HS-27A (cell line): ENCODE measurements at places on chromosomes 5 and 9.

DNA sequence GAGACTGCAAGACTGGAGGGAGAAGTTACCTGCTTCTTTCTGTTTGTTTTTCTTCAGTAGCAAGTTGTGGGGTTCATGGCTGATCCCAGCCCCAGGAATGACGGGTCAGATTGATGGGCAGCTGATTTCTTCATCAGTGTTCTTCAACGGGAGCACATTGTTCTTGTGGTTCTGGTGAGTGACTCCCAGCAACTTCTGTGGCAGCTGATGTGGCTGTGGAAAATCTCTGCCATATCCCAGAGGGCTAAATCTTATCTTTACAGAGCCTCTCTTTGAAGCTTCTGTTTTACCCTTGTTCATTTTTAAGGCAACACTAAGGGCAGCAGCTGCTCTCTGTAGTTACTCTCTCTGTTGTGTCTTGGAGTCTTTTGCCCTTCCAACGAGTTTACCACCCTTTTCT, 710.3 kb downstream of the PRELID2 start:
- no peak for DNase-seq

GRCh38 chr5:2220741-2221140, 338.0 kb upstream of the IRX4 start:
- DNase-seq = no peak

DNA sequence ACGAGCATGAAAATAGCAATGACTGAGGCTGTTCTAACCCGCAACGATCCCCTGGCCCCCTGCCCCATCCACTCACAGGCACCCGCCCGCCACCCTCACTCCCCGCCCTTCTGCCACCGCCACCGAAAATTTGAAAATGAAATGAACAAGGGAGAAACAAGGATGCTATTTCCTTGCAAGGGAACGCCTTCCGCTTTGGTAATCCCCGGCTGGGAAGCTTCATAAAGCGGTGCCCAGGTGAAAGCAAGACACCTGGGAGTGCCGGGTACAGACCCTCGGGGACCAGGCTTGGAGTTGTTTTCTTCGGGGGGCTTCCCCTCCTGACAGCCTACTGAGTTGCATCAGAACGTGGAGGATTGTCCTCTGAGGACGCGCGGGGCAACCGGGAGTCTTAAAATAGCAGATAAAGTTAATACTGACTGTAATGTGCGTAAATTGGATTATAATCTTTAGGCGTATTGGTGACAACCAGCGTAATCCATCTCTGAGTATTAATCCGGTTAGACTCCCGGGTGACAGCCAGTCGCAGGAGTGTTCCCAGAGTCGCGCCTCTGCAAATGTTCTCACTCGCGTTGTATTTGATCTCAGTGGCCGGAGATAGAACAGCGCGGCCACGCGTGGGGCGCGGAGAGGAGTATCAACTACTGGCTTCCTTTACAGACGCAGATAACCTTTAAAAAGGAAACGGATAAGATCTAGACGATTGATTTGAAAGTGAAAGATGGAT, 885 bp upstream of the MLLT3 start:
- DNase-seq = no peak

GRCh38 chr9:72012646-72013045, 47.8 kb downstream of the C9orf57 start:
- no peak for DNase-seq

GRCh38 chr9:123028136-123028535, 5.3 kb upstream of the GPR21 start:
- DNase-seq = no peak

- no peak for DNase-seq
These were observed 17.3 kb downstream of the EEIG1 start for GRCh38 chr9:127963359-127964064.

GRCh38 chr9:114742947-114743346, 61.0 kb upstream of the TEX48 start:
- no peak for DNase-seq

- no peak for DNase-seq
These were observed 192.1 kb upstream of the RGMB start for GRCh38 chr5:98581112-98581997.

- no peak for DNase-seq
These were observed 257.8 kb downstream of the KIAA0825 start for GRCh38 chr5:94360382-94361130.

- DNase-seq = no peak
These were observed 83.2 kb upstream of the NREP start for GRCh38 chr5:111840036-111840674.

- no peak for DNase-seq
These were observed 41.9 kb upstream of the NEURL1B start for GRCh38 chr5:172599204-172599567.

- no peak for DNase-seq
These were observed 468.2 kb upstream of the KIF2A start for GRCh38 chr5:61837788-61838187.

GRCh38 chr5:170353961-170354360, 35.2 kb downstream of the KCNMB1 start:
- DNase-seq = no peak

DNA sequence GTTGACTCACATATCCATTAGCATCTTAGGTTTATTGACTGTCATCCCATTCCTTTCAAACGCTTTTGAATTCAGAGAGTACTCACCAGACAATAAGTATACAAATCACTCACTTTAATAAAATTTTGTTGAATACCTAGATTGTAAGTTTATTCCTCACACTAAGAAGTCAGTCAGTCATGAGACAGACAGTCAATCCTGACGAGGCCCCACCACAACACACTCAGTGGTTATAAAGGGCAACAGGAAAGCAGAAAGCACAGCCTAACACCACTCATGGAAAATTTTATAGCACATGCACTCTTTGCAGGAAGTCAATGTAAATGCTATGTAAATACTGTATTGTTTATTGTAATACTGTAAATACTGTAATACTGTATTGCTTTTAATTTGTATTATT, 176.3 kb upstream of the PTGER4 start:
- no peak for DNase-seq

GRCh38 chr9:7756088-7756487, 43.5 kb downstream of the DMAC1 start:
- no peak for DNase-seq

DNA sequence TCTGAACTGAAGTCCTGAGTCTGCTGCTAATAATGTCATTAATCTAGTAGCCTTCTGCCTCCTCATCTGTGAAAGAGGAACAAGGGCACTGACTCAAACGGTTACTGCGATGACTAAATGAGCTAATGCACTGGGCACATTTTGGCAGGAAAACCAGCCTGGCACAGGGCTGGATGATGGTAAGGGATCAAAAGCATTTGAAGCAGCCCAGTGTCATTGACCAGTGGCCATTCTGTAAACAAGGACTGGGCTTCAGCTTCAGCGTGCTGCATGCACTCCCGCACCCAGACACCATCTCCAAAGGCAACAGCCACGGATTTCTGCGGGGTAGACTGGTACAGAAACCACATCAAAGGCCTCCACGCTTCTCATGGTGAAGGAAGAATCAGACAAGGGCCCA, 8.0 kb downstream of the GCNT4 start:
- DNase-seq = no peak

- DNase-seq = no peak
These were observed 239.0 kb downstream of the FGF10 start for GRCh38 chr5:44150075-44150723.

- DNase-seq = no peak
These were observed 20.8 kb upstream of the KIF2A start for GRCh38 chr5:62284946-62285891.

- no peak for DNase-seq
These were observed 12.2 kb downstream of the OXCT1 start for GRCh38 chr5:41857989-41858388.

DNA sequence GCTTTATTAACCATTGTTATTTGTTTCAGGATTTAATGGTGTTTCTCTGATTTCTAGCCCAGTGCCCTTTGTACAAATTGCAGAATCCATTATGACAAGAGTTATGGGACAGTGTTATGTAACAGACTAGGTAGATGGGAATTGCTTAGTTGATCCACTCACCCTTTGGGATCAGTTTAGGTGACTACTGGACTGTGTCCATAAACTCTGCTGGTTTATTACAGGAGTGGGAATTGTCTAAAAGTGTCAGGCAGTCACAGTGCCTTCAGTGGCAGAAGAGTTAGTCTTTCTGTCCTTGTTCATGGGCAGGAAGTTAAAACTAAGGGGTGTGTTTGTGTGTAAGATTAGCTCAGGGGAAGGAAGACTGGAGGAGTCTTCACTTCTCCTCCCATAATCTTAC, 29.3 kb downstream of the RCL1 start:
- DNase-seq = no peak

DNA sequence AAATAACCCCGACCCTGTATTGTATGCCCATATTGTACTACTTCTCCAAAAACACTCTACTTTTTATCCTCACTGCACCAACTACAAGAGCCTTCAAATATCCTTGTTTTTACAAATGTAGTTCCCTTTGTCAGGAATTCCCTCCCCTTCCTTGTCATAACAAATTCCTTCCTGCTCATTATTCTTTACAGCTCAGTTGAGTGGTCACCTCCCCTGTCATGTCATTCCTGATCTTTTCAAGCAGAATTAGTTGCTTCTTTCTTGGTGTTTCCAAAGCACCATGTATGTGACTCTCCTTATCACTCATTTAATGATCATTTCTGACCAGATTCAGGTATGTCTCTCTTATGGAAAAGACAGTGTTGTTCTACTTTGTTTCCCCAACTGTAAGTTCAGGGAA, 194.2 kb upstream of the SMC2 start:
- no peak for DNase-seq

- DNase-seq = no peak
These were observed 24.3 kb downstream of the KCNV2 start for GRCh38 chr9:2741441-2742158.

DNA sequence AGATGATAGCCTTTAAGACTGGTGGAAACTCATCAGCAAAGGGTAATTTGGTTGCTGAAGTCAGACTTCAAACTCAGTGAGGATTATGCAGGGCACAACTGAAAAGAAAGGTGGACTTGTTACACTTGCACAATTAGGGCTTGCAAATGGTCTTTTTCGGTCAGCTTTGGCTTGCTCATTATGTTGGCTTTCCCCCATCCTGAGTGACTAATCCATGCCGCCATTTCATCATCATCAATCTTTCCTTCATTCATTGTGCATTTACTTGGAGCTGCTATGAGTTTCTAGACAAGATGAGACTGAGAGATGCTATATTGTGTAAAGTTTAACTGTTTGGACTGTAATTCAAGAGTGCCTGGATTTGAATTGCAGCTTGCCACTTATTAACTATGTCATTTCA, 134.8 kb upstream of the PPP1R2B start:
- DNase-seq = no peak

- no peak for DNase-seq
These were observed 40.7 kb upstream of the S1PR3 start for GRCh38 chr9:88950341-88951154.

DNA sequence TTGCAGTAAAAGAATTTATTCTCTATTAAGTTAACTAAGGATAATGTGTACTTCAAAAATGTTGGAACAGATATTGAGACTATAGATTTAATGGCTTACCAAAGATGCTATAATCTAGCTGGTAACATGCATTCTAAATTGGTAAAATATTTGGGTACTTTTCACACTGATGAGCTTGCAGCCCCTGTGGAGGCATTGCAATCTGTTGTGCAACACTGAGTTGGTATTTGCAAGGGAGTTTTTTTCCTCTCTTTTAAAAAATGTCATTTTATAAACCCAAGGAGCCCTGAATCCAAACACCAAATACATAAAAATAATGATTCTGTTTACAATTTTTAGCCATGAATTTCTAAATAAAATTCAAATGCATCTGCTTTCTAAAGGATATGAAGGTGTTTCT, 944.8 kb downstream of the DTWD2 start:
- no peak for DNase-seq

DNA sequence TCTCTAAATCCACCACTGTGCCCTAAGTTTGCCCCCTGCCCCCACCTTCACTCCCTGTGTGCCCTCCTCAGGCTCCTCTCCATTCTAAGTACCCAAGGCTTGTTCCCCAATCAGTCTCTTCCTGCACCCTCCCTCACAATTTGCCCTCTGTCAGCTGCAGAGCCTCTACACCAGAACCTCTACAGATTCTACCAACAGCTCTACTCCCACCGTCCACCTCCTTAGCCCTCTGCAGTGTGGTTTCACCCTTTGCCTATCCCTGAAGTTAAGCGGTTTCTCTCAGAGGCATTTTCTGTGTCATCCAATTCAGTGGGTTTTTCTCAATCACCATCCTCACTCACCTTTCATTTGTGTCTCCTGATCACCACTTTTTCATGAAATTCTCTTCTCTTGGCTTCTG, 13.2 kb upstream of the ERAP2 start:
- DNase-seq = no peak

DNA sequence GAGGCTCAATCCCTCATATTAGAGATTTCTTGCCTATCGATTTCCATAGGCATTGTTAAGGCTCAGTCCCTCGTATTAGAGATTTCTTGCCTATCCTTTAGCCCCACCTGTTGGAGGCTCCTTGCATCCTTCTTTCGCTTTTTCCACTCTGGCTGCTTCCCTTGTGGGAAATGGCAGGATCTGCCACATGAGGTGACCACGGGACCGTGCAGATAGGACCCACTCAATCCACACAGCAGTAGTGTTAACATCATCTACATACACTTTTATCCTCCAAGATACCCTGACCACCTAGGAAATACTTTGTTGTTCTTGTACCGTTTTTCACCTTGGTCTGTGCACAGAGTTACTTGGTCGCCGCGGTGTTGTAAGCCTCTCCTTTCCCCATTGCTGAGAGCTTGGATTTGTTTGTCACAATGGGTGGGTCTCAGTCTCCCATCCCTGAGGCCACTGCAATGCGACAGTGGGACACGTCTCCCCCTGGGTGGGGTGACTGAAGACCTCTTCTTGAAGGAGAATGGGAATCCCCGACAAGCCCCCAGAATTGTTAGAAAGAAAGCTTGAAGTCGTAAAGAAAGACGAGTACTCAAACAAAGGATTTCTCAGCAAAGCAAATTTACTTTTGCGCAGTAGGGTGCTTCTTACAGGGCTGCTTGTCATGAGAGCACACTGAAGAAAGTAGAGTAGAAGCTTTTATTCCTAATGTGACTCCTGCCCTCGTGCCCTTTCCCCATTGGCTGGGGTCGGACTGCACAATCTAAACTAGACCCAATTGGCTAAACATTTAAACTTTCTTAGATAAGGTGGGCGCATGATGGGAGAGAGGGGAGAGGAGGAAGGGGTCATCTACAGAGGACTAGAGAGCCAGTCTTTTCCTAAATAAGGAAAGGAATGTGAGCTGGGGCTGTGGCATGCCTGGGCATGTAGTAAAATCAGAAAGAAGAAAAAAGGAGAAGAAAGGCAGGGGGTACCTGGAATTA, 19.8 kb downstream of the IFT74 start:
- no peak for DNase-seq

GRCh38 chr5:79200573-79201183, 35.3 kb upstream of the JMY start:
- DNase-seq = no peak

DNA sequence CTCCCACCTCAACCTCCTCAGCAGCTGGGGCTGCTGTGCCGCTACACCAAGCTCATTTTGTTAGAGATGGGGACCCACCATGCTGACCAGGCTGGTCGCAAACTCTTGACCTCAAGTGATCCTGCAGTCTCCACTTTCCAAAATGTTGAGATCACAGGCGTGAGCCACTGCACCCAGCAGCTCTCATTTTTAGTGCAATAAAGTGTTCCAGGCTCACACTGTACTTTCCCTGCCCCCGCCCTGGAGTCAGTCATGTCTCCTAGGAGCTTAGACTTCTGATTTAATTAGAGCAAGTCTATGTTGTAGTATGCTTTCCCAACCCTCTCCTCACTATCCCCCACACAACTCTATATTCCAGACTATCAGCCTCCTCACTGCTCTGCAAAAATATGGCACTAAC, 238.0 kb upstream of the ACTBL2 start:
- no peak for DNase-seq

- peak; percentile 22 for DNase-seq
These were observed 316.6 kb downstream of the AGTPBP1 start for GRCh38 chr9:85425153-85425611.
